GF-D8 (cell line): ENCODE measurements at places on chromosomes 2 and 18.

GRCh38 chr18:9079818-9080528, 22.5 kb upstream of the NDUFV2 start:
- no peak for DNase-seq

DNA sequence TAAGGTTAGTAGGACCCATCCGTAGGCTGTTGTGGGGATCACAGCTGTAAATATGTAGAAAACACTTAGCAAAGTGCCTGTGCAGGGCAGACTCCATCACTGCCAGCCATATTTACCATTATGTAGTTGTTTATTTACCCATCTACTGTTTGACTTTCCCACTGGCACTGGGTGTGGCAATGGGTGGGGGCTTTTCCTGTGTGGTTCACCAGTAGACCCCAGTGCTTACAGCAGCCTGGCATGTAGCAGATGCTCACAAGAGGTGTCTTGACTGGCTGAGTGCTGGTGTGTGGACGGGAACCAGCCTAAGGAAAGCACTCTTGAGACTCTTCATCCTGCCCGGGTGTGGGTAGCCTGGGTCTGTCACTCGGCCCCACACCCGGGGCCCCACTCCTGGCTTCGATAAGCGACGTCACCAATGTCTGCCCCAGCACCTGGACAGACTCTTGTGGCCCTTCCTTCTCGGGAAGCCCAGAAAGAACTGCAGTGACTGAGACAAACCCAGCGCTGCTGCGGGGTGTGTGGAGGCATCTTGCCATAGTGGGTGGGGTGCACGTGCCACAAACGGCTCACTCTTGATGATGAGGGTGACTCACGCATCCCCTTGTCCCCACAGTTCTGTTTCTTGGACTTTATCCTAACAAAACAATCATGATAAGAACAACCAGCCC, 78.3 kb downstream of the HDAC4 start:
- no peak for DNase-seq

- DNase-seq, result no peak
These were observed 15.9 kb downstream of the ERFE start for GRCh38 chr2:238174701-238175100.

DNA sequence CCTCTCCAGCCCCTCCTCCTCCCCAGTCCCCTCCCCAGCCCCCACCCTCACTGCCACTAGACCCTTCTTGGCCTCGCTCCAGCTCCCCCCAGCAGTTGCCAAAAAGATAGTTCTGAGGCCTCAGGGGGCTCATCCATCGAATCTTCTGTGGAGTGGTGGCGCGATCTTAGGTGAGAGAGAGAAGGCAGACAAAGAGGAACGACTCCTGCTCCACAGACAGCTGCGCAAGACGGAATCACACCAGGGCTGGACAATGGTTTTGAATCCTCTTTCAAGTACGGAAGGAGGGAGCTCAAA, 68.1 kb downstream of the LAMA3 start:
- no peak for DNase-seq

DNA sequence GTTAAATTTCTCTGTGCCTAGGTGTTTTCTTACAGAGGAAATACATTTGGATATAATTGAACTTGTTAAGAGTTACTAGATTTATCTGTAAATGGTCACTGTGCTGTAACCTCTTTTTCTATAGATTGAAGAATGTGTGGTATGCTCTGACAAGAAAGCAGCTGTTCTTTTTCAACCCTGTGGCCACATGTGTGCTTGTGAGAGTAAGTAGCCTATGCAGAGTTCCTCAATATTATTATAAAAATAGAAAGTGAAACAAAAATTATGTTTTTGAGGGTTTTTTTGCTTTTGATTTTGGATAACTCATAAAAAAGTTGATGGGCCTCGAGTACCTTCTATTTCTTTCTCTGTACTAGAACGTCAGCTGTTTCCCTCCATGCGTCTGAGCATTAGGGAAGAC, 112.4 kb downstream of the MIB1 start:
- DNase-seq, result no peak
